Kidney glomerular epithelial cell (primary cell): ENCODE measurements at places on chromosomes 16 and 17.

- DNase-seq = no peak
Measured at GRCh38 chr16:80277182-80277581, 263.6 kb upstream of the DYNLRB2 start.

DNA sequence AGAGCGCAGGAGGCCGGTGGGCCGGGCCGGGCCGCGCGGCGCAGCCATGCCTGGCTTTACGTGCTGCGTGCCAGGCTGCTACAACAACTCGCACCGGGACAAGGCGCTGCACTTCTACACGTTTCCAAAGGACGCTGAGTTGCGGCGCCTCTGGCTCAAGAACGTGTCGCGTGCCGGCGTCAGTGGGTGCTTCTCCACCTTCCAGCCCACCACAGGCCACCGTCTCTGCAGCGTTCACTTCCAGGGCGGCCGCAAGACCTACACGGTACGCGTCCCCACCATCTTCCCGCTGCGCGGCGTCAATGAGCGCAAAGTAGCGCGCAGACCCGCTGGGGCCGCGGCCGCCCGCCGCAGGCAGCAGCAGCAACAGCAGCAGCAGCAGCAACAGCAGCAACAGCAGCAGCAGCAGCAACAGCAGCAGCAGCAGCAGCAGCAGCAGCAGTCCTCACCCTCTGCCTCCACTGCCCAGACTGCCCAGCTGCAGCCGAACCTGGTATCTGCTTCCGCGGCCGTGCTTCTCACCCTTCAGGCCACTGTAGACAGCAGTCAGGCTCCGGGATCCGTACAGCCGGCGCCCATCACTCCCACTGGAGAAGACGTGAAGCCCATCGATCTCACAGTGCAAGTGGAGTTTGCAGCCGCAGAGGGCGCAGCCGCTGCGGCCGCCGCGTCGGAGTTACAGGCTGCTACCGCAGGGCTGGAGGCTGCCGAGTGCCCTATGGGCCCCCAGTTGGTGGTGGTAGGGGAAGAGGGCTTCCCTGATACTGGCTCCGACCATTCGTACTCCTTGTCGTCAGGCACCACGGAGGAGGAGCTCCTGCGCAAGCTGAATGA is 606 bp downstream of the THAP11 start:
- DNase-seq = peak; percentile 7

DNA sequence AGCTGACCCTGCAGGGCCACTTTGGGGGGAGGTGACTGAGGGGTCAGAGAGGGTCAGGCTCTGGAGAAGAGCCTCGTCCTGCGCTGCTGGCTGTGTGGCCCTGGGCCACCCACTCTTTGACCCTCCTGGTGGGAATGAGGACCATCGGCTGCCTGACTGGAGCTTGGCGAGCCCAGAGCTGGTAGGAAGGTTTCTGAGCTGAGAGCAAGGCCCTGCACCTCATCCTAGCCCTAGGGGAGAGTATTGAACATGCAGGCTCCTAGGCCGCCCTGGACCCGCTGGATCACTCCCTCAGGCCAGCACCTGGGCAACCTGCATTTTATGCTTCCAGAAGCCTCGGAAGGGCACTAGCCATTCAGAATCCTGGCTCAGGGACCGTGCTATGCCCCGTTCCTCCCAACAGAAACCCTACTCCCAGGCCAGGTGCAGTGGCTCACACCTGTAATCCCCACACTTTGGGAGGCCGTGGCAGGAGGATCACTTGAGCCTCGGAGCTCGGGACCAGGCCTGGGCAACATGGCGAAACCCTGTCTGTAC is 14.5 kb downstream of the MAP2K3 start:
- DNase-seq = no peak

GRCh38 chr17:29593591-29594518 is 923 bp downstream of the ANKRD13B start:
- DNase-seq = no peak
